HFF-Myc (cell line): ENCODE measurements at places on chromosomes 2 and 18.

GRCh38 chr2:151544449-151544848, 134.7 kb downstream of the RIF1 start:
- no peak for DNase-seq

- no peak for DNase-seq
Measured at GRCh38 chr2:112687522-112687921, 33.3 kb upstream of the NT5DC4 start.

DNA sequence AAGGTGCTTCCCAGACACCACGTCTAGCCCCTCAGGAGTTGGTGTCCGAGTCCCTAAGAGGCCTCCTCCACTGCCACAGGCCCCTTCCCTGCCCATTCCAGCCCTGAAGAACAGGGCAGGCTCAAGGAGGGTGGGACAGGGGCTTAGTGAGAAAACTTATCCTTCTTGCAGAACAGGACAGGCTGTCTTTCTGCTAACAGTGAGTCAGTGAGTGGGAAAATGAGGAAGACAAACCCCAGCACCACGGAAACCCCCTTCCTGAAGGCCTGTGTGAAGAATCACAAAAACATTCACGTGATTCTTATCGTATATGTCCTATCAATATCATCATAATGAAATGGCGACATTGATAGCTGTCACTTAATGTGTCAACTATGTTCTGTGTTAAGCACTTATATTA, 9.8 kb downstream of the FZD7 start:
- no peak for DNase-seq

GRCh38 chr2:1286929-1287328, 126.3 kb upstream of the TPO start:
- no peak for DNase-seq

GRCh38 chr2:24875901-24876300, 44.1 kb downstream of the ADCY3 start:
- DNase-seq, result no peak

DNA sequence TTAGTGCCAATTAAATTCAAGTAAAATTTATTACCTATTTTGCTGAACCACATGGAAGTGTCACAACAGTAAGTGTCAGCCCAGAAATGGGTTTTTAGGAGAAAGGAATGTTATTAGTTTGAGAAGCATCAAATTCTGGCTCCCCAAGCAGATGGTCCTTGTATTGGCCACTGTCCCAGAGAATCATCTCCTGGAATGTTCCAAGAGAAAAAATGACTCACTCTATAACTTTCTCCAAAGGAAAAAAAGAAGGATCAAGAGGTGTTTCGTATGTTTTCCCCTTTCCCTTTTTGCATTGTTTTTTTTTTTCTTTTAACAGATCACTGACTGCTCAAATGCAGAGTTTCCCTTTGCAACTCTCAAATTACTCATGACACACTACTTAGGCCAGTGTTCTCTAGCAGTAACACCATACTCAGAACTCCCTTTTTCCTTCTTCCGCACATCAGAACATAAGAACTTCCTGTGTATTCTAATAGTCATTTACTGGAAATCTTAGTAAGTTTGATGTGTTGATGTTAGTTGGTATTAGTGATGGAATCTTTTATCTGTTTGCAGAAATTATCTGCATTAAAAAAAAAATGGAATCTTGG, 390.3 kb downstream of the GPD2 start:
- DNase-seq, result peak; percentile 56

DNA sequence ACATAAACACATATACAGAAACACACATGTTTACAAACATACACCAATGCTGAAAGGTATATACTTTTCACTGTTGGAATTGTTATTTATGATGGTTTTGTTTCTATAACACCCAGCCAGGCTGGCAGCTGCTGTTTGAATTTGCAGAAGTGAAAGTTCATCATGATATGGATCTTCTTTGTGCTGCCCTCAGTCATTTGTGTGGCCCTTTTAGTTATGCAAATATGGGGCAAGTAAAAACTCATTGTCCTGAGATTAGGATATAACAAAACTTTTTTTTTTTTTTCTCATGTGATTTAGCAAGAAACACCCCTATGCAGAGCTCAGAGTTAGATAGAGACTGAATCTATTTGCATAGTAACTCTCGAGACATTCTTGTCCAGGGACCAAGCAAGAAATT, 714.1 kb downstream of the KCNJ3 start:
- no peak for DNase-seq

DNA sequence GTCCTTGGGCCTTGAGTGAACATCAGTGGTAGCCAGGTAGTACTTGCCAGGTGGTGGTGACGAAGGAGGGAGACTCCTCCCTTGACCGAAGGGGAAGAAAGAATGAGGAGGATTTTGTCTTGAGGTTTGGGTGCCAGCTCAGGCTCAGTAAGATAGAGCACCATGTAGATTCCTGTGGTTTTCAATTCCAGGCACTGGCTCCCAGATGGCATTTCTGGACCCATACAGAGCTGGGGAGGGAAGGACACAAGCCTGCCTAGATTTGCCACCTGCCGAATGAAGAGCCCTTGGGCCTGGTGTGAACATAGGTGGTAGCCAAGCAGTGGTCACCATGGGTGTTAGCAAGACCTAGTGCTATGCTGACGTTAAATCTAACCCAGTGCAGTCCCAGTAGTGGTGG, 108.8 kb upstream of the UBE2E3 start:
- DNase-seq, result no peak

DNA sequence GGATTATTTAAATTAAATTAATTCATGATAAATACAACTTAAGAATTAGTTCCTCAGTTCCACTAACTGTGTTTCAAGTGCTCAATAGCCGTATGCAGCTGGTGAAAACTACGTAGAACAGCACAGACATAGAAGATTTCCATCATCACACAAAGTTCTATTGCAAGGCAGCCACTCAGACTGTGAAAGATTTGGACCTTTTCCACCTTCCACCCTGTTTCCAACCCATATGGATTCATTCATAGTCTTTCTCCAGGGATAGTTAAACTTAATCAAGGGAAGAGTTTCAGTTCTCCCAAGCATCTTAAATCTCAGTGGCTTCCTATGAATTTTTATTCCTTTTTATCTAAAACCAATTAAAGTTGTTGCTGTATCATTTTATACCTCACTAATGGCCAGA, 2030.8 kb downstream of the SUCLG1 start:
- no peak for DNase-seq

DNA sequence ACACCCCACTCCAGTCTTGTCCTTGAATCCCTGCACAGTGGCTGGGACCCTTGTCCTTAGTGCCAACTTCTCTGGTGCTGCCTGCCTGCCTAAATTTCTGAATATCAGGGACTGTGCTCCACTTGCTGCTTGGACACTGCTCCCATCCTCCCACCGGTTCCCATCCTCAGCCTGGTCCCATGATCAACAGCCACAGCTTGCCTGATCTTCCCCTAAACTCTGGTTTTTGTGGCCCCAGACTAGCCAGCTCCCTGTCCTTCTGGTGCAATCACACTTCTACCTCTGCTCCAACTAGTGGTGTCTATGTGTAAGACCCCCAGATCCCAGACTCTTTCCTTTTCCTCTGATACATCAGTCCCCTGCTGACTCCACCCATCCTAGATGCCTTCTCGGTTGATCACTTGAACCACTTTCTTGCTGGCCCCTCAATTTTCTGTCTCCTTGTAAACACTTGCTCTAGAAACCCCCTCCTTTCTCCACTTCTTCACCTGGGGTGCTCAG, 37.2 kb upstream of the POLE4 start:
- DNase-seq, result no peak

GRCh38 chr2:228657807-228658402, 476.4 kb upstream of the SPHKAP start:
- no peak for DNase-seq

DNA sequence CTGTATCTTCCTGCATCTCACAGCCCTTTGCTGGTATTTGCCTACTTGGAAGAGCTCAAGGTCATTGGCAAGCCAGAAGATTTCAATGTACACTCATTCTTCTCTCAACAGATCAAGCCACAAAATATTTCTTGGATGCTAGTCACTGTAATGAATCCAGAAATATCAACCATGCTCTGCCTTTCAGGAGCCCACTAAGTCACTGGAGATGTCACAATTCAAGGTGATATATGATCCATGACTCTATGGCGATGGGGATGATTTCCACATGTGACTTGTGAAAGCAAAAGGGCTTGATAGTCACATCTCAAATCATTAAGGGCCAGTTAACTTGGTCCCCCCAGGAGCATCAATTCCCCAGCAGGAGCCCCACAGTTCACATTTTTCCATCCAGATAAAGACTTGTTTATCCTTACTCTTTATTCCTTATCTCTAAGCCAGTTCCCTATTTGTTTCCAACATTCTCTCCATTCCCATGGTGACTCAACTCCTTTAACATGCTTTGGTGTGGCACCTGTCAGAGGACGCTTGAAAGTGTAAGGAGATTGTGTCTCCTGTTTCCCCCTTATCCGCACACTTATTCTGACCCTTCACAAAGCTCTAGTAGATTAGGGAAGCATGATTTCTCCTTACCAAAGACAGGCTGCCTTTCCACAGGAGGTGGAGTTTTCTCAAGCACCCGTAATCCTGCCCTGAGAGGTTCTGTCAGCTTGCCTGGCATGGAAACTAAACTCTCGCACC, 15.8 kb downstream of the PKDCC start:
- no peak for DNase-seq

- no peak for DNase-seq
Measured at GRCh38 chr2:168560817-168561499, 104.9 kb downstream of the CERS6 start.

GRCh38 chr2:63058921-63059792, 8.5 kb downstream of the OTX1 start:
- DNase-seq, result no peak

GRCh38 chr2:213157242-213157641, 5.8 kb upstream of the IKZF2 start:
- DNase-seq, result no peak

GRCh38 chr2:208643145-208643544, 236.6 kb downstream of the PTH2R start:
- no peak for DNase-seq

DNA sequence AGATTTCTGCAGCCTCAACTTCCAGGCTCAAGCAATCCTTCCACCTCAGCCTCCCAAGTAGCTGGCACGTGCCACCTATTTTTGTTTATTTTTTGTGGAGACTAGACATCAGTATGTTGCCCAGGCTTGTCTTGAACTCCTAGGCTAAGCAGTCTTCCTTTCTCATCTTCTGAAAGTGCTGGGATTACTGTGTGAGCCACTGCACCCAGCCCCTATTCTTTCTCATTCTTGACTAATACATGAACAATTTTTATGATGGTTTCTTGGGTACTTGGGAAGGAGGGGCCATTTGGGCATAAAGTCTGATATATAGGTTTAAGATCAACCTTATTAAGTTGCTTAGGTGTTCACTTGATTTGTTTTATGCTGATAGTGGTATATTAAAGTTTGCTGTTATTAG, 26.2 kb downstream of the EPC2 start:
- DNase-seq, result no peak

DNA sequence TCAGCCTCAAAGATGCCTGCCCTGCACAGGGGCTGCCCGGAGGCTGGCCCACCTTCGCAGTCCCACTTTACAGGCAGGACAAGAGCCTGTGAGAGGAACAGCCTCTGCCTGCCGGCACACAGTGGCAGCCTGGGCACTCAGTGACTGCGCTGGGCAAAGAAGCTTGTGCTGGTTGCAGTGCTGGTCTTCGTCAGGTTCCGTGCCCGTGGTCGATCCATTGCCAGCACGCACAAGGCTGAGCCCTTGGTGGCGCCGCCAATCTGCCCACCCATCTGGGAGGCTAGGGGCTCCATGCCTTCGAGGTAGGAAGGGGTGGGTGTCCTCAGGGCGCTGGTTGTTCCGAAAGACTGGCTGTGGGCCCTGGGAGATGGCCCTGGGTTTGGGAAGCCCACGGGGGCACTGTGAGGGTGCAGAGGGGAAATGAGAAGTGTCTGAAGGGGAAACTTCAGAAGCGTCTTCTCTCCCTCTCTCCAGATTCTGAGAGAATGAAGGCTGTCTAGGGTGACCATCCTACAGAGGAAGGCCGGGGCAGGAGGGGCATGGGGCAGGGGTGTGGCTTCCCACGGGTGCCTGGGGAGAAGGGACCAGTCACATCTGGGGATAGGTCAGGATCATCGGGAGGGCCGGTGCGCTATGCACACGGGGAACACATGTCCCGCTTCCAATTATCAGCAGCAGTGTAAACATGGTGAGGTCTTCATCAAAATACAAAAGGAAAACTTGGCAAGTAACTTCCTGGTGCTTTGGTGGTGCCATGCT, 49.1 kb upstream of the HS6ST1 start:
- no peak for DNase-seq

- DNase-seq, result no peak
Measured at GRCh38 chr18:50696929-50697328, 122.9 kb downstream of the MRO start.

GRCh38 chr18:46820863-46821262, 64.0 kb upstream of the ST8SIA5 start:
- DNase-seq, result no peak

DNA sequence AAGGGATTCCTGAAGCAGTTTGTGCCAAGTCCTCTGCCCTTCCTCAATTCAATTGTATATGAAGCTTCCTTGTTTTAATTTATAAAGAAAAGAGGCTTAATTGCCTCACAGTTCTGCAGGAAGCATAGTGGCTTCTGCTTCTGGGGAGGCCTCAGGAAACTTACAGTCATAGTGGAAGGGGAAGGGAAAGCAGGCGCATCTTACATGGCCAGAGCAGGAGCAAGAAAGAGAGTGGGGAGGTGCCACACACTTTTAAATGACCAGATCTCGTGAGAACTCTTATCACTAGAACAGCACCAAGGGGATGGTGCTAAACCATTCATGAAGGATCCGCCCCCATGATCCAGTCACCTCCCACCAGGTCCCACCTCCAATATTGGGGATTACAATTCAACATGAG, 114.2 kb downstream of the SGPP2 start:
- DNase-seq, result no peak

- no peak for DNase-seq
Measured at GRCh38 chr2:174546519-174547506, 50.8 kb downstream of the WIPF1 start.

- no peak for DNase-seq
Measured at GRCh38 chr2:216758256-216759155, 63.2 kb upstream of the IGFBP5 start.

- no peak for DNase-seq
Measured at GRCh38 chr2:29063646-29064345, 10.5 kb downstream of the PCARE start.

GRCh38 chr2:189391201-189391600, 50.1 kb upstream of the WDR75 start:
- no peak for DNase-seq

GRCh38 chr2:163716101-163716500, 19.7 kb downstream of the FIGN start:
- no peak for DNase-seq

GRCh38 chr2:19843992-19844515, 57.7 kb downstream of the TTC32 start:
- no peak for DNase-seq

GRCh38 chr2:226077841-226078240, 678.3 kb downstream of the NYAP2 start:
- peak; percentile 61 for DNase-seq

GRCh38 chr2:203730883-203731282, 24.4 kb downstream of the CD28 start:
- DNase-seq, result no peak

GRCh38 chr2:69335311-69335710, 51.7 kb downstream of the GFPT1 start:
- DNase-seq, result no peak
